Inflammatory macrophage treated with lipopolysaccharide for 4 hours (primary cell): ENCODE measurements at places on chromosomes 4 and X.

GRCh38 chrX:41664375-41664901 is 24.3 kb upstream of the GPR34 start:
- no peak for DNase-seq

DNA sequence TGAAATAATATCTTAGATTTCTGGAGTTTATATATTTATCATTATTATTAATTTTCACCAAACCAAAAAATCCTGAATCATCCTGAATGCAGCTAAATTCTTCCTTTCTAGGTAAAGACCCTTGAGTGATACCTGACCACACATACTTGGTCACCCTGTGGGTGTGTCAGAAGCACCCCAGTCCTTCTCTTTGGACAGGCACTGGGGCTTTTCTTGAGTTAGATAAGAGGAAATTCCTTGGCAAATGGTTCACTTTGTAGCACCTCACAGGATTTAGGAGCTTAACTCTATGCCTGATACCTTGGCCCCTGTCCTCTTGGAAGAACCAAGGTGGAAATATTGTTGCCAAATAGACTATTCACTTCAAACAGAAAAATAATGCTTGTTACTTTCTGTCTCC is 69.6 kb upstream of the PNPLA4 start:
- no peak for DNase-seq

- DNase-seq, result no peak
These were observed 62.5 kb upstream of the MCUB start for GRCh38 chr4:109497511-109497910.

GRCh38 chr4:147039976-147040575 is 94.4 kb upstream of the TTC29 start:
- no peak for DNase-seq

DNA sequence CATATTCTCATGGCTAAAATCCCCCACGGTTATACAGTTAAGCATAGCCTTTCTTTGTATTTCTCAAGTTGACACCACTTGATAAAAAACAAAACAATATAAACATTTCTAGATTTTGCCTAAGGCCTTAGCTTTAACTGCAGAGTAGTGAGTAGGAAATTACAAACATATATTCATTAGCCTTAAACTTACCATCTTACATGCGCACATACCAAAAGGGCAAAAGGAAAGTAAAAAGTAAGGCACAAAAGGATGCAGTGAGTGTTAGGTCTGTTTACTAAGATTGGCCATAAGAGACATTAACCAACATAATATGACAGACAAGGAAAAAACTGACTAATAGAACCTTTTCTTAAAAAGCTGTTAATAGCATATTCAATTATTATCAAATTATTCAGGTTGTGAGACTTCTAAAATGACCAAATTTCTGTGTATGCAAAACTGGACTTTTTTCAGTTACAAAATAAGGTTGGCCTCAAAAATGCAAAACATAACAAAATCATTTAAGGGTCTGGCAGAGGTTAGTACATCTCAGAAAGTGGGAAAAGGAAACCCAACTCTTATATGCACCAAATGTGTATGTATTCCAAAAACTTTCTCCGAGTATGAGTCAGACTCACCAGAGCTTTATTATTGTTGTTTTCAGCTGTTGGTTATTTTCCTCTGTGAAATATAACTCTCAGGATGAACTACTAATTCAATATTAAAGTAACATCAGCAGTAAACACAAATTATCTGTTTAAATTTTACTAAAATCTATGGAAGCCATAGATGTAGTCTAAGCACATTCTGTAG is 39.9 kb downstream of the SEPSECS start:
- DNase-seq, result no peak

- DNase-seq, result no peak
These were observed 13.2 kb downstream of the RUFY3 start for GRCh38 chr4:70734971-70735370.

- no peak for DNase-seq
These were observed 26.9 kb downstream of the HTRA3 start for GRCh38 chr4:8296491-8296890.

DNA sequence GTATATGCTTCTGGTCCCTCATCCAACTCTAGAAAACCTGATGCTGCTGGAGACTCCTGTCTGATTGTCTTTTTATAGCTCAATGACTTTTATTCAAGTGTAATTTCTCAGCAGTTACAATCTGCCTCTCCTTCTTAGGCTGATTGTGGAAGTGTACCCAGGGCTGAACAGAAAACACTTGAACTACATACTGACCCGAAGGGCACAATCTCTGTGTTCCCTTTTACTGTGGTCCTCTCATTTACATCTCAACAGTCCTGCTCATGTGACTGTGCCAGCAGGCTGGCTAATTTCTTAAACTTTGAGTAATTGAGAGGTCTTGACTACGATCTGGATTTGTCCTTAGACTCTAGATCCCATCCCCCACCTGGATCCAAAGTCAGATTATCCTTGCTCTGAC is 863.4 kb downstream of the PDHA2 start:
- no peak for DNase-seq

DNA sequence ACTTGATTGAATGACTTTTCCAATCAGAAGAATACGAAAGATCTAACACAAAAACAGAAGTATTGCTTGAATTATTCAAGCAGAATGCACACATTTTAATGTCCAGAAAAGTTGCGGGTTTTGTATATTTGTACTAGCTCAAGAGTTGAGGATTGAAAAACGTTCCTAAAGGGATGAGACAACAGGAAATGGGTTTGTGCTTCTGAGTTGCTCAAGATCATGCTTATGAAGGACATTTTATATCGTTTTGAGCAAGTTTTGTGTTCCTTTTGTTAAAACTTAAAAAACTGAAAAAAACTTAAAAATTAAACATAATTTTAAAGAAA is 353 bp upstream of the SMIM10 start:
- no peak for DNase-seq

- DNase-seq, result no peak
These were observed 656.6 kb downstream of the ANKRD50 start for GRCh38 chr4:124055896-124056295.

- DNase-seq, result peak; percentile 63
These were observed 13.6 kb downstream of the OTC start for GRCh38 chrX:38365954-38366353.
